ENCODE measurements at places on chromosomes 1 and 21.

DNA sequence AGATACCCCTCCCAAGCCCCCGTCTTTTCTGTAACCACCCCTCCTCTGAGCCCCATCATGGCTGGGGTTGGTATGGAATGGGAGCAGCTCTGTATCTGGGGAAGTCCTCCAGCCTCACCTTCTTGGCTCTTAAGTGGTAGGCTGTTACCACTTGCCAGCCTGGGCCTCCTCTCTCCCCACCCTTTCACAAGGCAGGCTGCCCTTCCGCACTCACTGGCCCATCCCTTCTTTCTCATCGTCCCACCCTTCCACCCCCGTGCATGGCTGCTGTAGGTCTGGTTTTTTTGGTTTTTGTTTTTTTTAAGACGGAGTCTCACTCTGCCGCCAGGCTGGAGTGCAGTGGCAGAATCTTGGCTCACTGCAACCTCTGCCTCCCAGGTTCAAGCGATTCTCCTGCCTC lies 5.2 kb downstream of the CYB561D1 start:
- DNase-seq, result no peak

DNA sequence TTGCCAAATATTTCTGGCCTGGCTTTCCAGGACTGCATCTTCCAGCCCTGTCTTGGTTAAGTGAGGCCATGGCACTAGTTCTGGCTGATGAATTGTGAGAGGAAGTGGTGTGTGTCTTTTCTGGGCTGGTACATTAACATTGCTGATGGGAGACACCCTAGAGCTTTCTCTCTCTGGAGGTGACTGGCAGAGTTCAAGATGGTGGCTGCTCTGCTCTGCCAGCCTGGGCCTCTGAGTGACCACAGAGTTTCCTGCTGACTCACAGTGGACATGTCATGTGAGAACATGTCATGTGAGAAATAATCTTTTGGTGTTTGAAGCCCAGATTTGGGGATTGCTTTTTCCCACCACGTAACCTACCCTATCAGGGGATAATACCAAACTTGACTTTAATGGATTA lies 218.0 kb upstream of the KIAA0040 start:
- no peak for DNase-seq

DNA sequence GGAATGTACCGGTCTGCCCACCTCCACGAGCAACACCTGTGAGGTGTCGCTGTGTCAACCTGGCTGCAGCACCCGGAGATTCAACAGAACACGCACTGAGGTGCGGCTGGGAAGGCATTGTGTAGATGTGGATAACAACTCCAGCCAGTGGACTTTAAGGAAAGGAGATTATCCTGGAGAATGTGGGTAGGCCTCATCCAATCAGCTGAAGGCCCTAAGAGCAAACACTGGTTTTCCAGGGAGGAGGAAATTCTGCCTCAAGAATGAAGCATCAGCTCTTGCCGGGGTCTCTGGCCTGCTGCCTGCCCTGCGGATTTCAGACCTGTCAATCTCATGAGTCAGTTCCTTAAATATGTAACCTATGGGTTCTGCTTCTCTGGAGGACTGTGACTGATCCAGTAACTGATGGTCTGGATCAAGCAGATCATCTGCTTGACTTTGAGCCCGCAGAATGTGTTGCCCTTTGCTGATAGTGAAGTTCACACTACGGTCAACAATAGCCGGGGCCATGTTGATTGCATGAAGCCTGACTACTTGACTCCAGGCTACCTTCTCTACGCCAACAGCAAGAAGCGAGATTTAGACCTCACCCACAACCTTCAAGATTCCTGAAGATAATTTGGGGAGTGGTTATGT lies 15.9 kb upstream of the PRDM15 start:
- no peak for DNase-seq

DNA sequence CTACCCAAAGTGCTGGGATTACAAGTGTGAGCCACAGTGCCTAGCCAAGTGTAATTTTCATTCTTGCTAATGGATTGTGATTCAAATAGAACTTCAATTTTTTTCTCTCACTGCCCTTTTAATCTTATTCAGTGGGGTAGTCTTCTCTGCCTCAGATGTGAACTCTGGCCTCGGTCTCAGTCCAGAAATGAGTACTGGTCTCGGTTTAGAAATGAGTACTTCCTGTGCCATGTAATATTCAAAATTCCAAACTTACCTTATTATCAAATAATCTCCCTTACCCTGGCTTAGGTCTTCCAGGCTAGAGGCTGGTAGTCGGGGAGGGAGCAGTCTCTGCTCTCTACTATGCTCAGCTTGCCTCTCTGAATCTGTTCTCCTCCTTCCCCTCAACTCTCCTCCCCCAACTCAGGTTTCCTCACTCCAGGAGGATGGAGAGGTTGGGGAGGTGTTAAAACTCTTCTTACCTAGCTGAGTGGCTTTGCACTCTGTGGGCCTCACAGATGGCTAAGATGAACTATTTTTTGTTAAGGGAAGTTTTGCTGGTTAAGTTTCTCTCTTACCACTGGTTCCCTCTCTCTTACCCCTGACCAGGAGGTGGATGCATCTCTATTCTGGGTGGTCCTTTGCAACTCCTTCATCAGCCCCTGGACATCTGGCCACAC lies 4.8 kb upstream of the SLAMF9 start:
- no peak for DNase-seq

DNA sequence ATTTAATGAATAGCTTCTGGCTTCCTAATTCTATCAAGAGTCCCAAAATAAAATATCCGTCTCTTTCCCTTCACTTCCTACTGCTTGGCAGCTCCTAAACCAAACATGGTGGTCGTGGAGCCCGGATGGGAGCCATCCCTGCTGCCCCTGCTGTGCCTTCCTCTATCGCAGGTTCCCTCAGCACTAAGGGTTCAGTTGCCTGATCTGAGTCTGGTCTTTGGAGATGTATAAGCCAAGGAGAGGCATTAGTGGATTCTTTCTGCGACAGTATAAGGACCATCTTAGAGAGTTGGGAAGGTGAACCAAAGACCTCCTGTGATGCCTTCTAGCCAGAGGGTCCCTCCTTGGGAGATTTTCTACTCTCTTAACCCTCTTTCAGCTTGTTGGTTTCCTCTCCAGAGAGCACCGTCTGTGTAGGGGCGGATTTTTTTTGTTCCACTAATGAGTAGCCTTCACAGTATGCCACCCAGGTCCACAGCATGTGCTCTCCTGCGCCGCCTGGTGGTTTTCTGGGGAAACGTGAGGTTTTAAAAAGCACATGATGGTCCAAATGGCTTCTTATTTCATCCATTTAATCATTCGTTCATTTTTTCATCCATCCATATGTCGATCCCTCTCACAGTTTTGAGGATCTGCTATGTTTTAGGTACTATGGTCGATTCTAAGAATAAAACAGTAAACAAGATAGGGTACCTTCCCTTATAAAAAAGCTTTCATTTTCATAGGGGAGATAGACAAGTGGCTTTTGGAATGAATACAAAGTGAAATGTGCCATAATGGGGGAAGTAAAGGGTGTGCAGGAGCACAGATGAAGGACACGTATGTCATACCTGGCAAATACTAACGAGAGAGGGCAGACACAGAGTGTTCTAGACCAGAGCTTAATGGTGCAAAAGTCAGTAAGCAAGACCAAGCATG lies 71.0 kb downstream of the NFASC start:
- DNase-seq, result peak; percentile 42

GRCh38 chr1:44810101-44810761 lies 1.9 kb downstream of the BTBD19 start:
- DNase-seq, result no peak

GRCh38 chr1:11807133-11807532 lies 1.1 kb downstream of the CLCN6 start:
- DNase-seq, result no peak
